ENCODE measurements at places on chromosomes 3 and 15.
A peak's percentile ranks its signal among the peaks of the same experiment; 100 is the strongest.

- H3K36me3 ChIP-seq: no peaks in the 10 kb centered on the region
- DNase-seq: no peak
- H3K4me1 ChIP-seq: no peaks in the 10 kb centered on the region
- H3K4me3 ChIP-seq: no peak overlapping the region
- H3K27me3 ChIP-seq: no peaks in the 10 kb centered on the region
- no peak overlapping the region for H3K27ac ChIP-seq
These were observed 58.4 kb downstream of the CPNE4 start for GRCh38 chr3:131976448-131976847.

- H3K4me1 ChIP-seq: peaks cover 10% of the 10 kb centered on the region
- H3K4me3 ChIP-seq: no peak overlapping the region
- H3K27ac ChIP-seq: no peak overlapping the region
- H3K27me3 ChIP-seq: no peaks in the 10 kb centered on the region
- no peaks in the 10 kb centered on the region for H3K36me3 ChIP-seq
These were observed 101.2 kb downstream of the CD47 start for GRCh38 chr3:107989661-107990060.

- no peak for DNase-seq
- no peak overlapping the region for H3K4me3 ChIP-seq
- no peaks in the 10 kb centered on the region for H3K36me3 ChIP-seq
- no peaks in the 10 kb centered on the region for H3K27me3 ChIP-seq
These were observed 30.4 kb downstream of the MGA start for GRCh38 chr15:41690636-41691035.

GRCh38 chr3:47536967-47537366 lies 23.5 kb upstream of the ELP6 start:
- no peaks in the 10 kb centered on the region for H3K36me3 ChIP-seq
- H3K4me1 ChIP-seq: no peaks in the 10 kb centered on the region
- DNase-seq: no peak
- no peak overlapping the region for H3K4me3 ChIP-seq
- no peak overlapping the region for H3K27ac ChIP-seq
- no peaks in the 10 kb centered on the region for H3K27me3 ChIP-seq

GRCh38 chr15:42018306-42019224 lies 2.3 kb downstream of the PLA2G4E start:
- H3K27me3 ChIP-seq: no peaks in the 10 kb centered on the region
- no peak overlapping the region for H3K4me3 ChIP-seq
- peak; percentile 77 for DNase-seq
- H3K36me3 ChIP-seq: no peaks in the 10 kb centered on the region

GRCh38 chr15:75136758-75137157 lies 64.9 kb upstream of the C15orf39 start:
- H3K4me3 ChIP-seq: no peak overlapping the region
- no peaks in the 10 kb centered on the region for H3K27me3 ChIP-seq
- no peak for DNase-seq
- H3K4me1 ChIP-seq: no peaks in the 10 kb centered on the region
